ENCODE measurements at places on chromosomes 16 and 17. TPM values are rescaled to one million over a fixed set of nuclear protein-coding genes. Genes with fewer than 3 reads are reported as not detected.
A peak's percentile ranks its signal among the peaks of the same experiment; 100 is the strongest.

DNA sequence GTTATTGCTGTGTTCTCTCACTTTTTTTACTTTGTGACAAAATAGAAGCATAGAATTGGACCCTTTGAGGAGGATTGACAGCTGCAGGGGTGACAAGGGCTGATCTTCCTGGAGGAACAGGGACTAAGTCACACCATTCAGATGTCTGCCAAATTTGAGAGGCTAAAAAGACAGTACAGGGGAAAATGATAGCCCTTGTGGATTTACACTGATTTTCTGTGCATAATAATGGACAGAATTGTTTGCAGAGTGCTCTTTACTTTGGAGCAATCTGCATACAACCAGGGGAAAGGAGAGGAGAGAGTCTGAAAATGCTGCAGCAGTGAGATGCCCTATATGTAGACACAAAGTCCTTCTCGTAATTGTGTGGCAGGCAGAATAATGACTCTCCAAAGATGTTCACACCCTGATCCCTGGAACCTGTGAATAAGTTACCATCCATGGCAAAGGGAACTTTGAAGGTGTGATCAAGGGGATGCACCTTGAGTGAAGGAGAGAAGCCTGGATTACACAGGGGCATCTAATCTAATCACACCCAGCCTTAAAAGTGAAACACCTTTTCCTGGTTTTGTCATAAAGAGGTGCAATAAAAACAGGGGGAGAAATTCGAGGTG, 221.4 kb upstream of the CPHXL start:
- H3K4me1 ChIP-seq, result no peaks in the 10 kb centered on the region
- no peak for DNase-seq
- no peak overlapping the region for H3K4me3 ChIP-seq
- no peaks in the 10 kb centered on the region for H3K36me3 ChIP-seq

GRCh38 chr17:39236981-39237441, 11.3 kb upstream of the STAC2 start:
- no peaks in the 10 kb centered on the region for H3K4me1 ChIP-seq
- H3K27me3 ChIP-seq, result peaks cover 7% of the 10 kb centered on the region
- H3K27ac ChIP-seq, result no peak overlapping the region
- no peak overlapping the region for H3K4me3 ChIP-seq
- DNase-seq, result no peak
- H3K36me3 ChIP-seq, result no peaks in the 10 kb centered on the region

CES1 gene
- 41.1 TPM for total RNA-seq

GRCh38 chr17:66625311-66625767, 209.6 kb upstream of the CACNG5 start:
- no peaks in the 10 kb centered on the region for H3K36me3 ChIP-seq
- no peaks in the 10 kb centered on the region for H3K27me3 ChIP-seq
- H3K27ac ChIP-seq, result no peak overlapping the region

BRICD5 gene
- total RNA-seq, result 1.3 TPM

DNA sequence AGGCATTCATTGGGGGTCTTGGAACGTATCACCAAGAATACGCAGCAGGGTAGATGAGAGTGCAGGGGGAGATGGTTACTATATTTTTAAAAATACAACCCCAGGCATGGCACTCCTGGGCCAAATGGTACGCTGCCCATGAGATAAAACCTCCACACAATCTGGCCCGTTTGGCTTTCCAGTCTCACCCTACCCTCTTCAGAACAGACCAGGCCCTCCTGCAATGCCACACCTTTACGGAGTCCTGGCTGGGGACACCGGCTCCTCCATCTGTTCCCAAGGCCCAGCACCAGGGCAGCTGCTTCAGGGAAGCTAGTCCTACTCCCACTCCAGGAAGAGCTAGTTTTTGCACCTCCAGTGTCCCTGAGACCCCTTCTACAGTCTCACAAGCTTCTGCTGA, 24.4 kb downstream of the SNN start:
- no peak for DNase-seq
- no peaks in the 10 kb centered on the region for H3K27me3 ChIP-seq
- H3K4me3 ChIP-seq, result no peak overlapping the region
- H3K27ac ChIP-seq, result no peak overlapping the region

GRCh38 chr17:4579678-4580077, 4.7 kb upstream of the SMTNL2 start:
- H3K4me3 ChIP-seq, result no peak overlapping the region
- no peak for DNase-seq

ACE gene
- 2.5 TPM for total RNA-seq

CWC25 gene
- 9.8 TPM for total RNA-seq

- H3K36me3 ChIP-seq, result peaks cover 18% of the 10 kb centered on the region
- no peak overlapping the region for H3K4me3 ChIP-seq
- no peaks in the 10 kb centered on the region for H3K4me1 ChIP-seq
- no peak for DNase-seq
Observed at GRCh38 chr17:79001190-79002020, 8.2 kb downstream of the CANT1 start.

SLC38A8 gene
- total RNA-seq, result not detected

GRCh38 chr16:4233431-4233830, 8.4 kb downstream of the SRL start:
- no peak for DNase-seq
- H3K4me3 ChIP-seq, result no peak overlapping the region
- H3K27me3 ChIP-seq, result no peaks in the 10 kb centered on the region
- H3K36me3 ChIP-seq, result no peaks in the 10 kb centered on the region

- H3K4me3 ChIP-seq, result peak overlapping the region; percentile 81
- no peaks in the 10 kb centered on the region for H3K27me3 ChIP-seq
- H3K4me1 ChIP-seq, result peaks cover 24% of the 10 kb centered on the region
Observed at GRCh38 chr16:30950516-30951065, 1.7 kb downstream of the ORAI3 start.

- no peak overlapping the region for H3K4me3 ChIP-seq
- no peaks in the 10 kb centered on the region for H3K27me3 ChIP-seq
- no peak overlapping the region for H3K27ac ChIP-seq
- no peaks in the 10 kb centered on the region for H3K4me1 ChIP-seq
- no peak for DNase-seq
- H3K36me3 ChIP-seq, result no peaks in the 10 kb centered on the region
Observed at GRCh38 chr16:65657556-65657955, 535.7 kb upstream of the CDH11 start.

TAC4 gene
- not detected for total RNA-seq

GRCh38 chr17:77266891-77267341, 126.1 kb downstream of the SEC14L1 start:
- no peak overlapping the region for H3K4me3 ChIP-seq
- no peak for DNase-seq
- H3K4me1 ChIP-seq, result no peaks in the 10 kb centered on the region
- H3K27me3 ChIP-seq, result no peaks in the 10 kb centered on the region
- no peaks in the 10 kb centered on the region for H3K36me3 ChIP-seq

DNA sequence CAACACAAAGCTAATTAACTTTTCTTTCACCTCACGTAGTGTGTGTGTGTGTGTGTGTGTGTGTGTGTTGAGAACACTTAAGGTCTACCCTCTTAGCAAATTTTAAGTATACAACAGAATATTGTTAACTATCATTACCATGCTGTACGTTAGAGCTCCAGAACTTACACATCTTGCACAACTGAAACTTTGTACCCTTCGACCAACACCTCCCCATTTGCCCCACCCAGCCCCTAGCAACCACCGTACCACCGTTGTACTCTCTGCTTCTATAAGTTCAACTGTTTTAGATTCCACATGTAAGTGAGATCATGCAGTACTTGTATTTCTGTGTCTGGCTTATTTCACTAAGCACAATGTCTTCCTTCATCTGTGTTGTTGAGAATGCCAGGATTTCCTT, 28.1 kb upstream of the MLYCD start:
- DNase-seq, result no peak
- H3K27me3 ChIP-seq, result no peaks in the 10 kb centered on the region
- H3K4me1 ChIP-seq, result no peaks in the 10 kb centered on the region
- H3K4me3 ChIP-seq, result no peak overlapping the region
- H3K27ac ChIP-seq, result no peak overlapping the region

KRT24 gene
- not detected for total RNA-seq

- DNase-seq, result no peak
- no peaks in the 10 kb centered on the region for H3K27me3 ChIP-seq
- peaks cover 9% of the 10 kb centered on the region for H3K4me1 ChIP-seq
- H3K27ac ChIP-seq, result no peak overlapping the region
Observed at GRCh38 chr17:82301916-82302567, 15.4 kb downstream of the CD7 start.

ZNF785 gene
- total RNA-seq, result 8.7 TPM

GRCh38 chr16:30376461-30376902, 1.9 kb downstream of the MYL11 start:
- no peaks in the 10 kb centered on the region for H3K27me3 ChIP-seq
- no peak overlapping the region for H3K27ac ChIP-seq
- H3K36me3 ChIP-seq, result no peaks in the 10 kb centered on the region
- H3K4me3 ChIP-seq, result no peak overlapping the region
- no peak for DNase-seq

DNA sequence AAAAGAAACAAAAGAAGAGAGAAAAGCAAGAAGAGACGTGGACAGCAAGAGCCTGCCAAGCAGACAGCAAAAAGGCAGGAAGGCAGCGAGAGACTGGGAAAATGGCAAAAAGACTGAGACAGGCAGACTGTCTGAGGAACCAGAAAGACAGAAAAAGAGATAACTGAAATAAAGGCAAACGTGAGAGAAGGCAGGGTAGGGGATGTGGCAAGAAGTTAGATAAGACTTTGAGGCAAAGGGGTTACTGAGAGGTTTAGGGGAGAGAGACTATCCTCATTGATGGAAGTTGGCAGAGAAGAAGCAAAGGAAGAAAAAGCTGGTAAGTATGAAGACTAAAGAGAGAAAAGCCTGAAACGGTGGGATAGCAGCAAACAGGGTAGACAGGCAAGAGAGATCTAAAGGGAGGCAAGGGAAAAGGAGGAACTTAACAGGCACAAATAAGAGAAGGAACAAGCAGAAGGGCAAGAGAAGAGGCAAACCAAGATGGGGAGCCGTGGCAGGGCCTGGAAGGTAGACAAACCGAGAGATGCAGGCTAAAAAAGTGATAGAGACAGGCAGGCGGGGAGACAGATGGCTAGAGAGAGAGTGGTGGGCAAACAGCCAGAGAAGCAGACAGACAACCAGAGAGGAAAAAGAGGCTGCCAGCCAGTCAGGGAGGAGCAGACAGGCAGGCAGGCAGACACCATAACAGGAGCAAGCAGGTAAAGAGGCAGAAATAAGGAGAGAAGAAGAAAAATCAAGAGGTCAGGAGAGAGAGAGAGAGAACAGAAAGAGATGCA, 7.1 kb upstream of the CHD3 start:
- H3K27ac ChIP-seq, result no peak overlapping the region
- H3K27me3 ChIP-seq, result no peaks in the 10 kb centered on the region
- peaks cover 2% of the 10 kb centered on the region for H3K36me3 ChIP-seq

CA7 gene
- total RNA-seq, result not detected

STH gene
- not detected for total RNA-seq

DNA sequence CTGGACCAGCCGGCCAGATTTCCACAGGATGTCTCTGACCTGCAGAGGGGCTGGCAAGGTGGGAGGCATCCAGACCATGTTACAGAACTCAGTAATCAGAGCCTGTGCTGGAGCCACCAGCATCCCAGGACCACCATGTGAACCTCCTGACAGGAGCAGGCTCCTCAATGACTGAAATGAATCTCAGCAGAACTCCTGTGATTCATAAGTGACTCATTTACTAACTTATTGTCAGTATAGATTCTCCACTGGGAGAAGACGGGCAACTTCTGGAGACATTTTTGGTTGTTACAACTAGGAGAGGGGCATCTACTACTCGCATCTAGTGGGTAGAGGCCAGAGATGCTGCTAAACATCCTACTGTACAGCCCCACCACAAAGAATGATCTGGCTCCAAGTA, 3.1 kb upstream of the WWOX start:
- no peaks in the 10 kb centered on the region for H3K27me3 ChIP-seq
- no peak overlapping the region for H3K4me3 ChIP-seq
- H3K27ac ChIP-seq, result no peak overlapping the region
- DNase-seq, result no peak

RND2 gene
- total RNA-seq, result 0.99 TPM

GRCh38 chr17:50111673-50112655, 16.8 kb downstream of the PDK2 start:
- peak overlapping the region; percentile 15 for H3K27ac ChIP-seq
- H3K27me3 ChIP-seq, result no peaks in the 10 kb centered on the region
- H3K4me1 ChIP-seq, result peaks cover 7% of the 10 kb centered on the region
- H3K36me3 ChIP-seq, result peaks cover 1% of the 10 kb centered on the region
- H3K4me3 ChIP-seq, result no peak overlapping the region

- DNase-seq, result no peak
- H3K27ac ChIP-seq, result no peak overlapping the region
- no peaks in the 10 kb centered on the region for H3K27me3 ChIP-seq
- H3K36me3 ChIP-seq, result no peaks in the 10 kb centered on the region
Observed at GRCh38 chr16:51222016-51222415, 70.9 kb upstream of the SALL1 start.

DNA sequence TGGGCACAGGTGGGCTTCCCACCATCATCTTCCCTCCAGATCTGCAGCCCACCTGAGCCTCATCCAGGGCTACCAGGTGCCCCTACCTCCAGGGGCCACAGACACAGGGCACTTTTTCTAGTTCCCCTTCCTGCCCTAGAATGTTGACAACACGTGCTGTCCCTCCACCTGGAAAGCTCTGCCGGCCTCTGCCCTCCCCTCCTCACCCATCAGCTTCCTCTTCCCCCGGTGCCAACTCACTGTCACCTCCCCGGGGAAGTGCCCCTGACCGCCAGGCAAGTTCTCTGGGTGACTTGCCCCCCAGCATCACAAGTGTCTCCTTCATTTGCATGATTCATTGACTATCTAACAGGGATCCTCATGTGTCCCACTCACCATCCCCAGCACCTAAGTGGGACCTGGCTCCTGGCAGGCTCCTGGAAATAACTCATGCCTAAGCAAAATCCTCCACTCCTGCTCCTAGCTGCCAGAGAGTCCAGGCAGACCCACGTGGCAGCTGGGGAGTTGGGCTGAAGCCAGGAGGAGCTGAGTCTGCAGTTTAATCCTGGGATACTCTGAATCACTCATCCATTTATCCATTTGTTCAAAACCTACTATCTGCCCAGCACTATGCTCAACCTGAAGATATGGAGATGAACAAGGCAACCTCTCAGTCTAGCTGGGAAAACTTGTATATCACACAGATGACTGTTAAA, 304.4 kb downstream of the FOXL1 start:
- H3K36me3 ChIP-seq, result no peaks in the 10 kb centered on the region
- H3K27ac ChIP-seq, result no peak overlapping the region
- H3K4me3 ChIP-seq, result no peak overlapping the region
- peaks cover 3% of the 10 kb centered on the region for H3K4me1 ChIP-seq

KRT13 gene
- total RNA-seq, result not detected

- H3K4me1 ChIP-seq, result no peaks in the 10 kb centered on the region
- no peak overlapping the region for H3K4me3 ChIP-seq
- no peaks in the 10 kb centered on the region for H3K36me3 ChIP-seq
- H3K27ac ChIP-seq, result no peak overlapping the region
Observed at GRCh38 chr17:73588891-73589290, 55.4 kb downstream of the SDK2 start.

DNA sequence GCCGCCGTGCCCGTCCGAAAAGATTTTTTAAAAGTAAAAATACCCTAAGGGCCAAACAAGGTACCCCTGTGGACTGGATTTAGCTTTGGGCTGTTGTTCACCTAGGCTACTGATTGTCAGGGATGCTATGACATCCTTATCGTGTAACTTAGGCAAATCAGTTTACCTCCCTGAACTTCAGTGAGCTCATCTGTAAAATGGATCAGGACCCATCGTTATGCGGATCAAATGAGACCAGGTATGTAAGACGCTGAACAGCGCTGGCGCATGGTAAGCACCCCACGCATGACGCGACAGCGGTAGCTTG, 658 bp upstream of the ZNF771 start:
- peaks cover 4% of the 10 kb centered on the region for H3K4me1 ChIP-seq

MARVELD3 gene
- total RNA-seq, result not detected

Data from fibroblast of lung (primary cell).